NCI-H187 (cell line): ENCODE measurements at places on chromosomes 3 and 15.

GRCh38 chr3:139561255-139561817 is 21.8 kb upstream of the RBP1 start:
- no peak for DNase-seq

GRCh38 chr3:30141927-30142326 is 464.5 kb upstream of the TGFBR2 start:
- no peak for DNase-seq

DNA sequence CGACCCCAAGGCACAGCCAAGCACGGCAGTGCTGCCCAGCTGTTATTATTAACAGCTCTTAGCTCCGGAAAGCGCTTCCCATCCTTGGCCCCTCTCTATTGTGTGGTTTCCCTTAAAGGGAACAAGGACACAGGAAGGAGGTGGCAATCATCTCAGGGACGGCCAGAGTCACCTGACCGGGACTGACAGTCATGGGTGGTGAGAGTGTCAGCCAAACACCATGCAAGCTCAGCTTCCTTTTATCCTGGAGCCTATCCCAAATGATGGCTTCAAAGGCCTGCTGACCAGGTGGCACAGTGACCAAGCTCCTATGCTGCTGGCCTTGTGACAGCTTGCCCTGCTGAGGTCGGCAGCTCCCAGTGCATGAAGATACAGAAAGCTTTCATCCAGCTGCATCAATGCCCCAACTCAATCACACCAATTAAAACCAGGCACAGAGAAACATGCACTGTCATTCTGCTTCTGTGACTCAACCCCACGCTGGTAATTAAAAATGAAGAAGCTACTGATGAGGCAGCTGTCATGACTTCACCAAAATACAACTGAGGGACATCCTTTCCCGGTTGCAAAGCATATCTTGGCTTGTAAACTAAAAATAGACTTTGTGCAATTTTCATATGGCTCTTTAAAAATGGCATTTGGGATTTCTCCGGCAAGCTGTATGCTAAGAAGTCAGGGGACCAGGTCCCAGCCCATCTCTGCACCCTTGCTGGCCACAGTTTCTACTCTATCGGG is 34.0 kb downstream of the PCSK6 start:
- DNase-seq = no peak

DNA sequence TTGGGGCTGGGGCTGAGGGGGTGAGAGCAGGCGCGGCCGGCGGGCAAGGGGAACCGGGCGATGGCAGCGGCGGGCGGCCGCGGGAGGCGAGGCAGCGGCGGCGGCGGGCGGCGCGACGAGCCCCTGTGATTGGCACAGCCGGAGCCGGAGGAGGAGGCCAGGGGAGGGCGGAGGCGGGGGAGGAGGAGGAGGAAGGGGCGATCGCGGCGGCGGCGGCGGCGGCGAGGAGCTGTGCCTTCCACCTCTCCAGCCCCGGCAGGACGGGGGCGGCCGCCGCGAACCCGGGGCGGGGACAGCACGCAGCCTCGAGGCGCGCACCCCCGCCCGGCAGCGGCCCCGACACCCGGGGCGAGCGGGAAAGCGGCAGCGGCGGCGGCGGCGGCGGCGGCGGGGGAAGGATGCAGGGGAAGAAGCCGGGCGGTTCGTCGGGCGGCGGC is at the start of gene SLCO3A1:
SLCO3A1 (plus strand) TSS at position 198 of the 437 bp plus-strand sequence.
- DNase-seq = no peak

DNA sequence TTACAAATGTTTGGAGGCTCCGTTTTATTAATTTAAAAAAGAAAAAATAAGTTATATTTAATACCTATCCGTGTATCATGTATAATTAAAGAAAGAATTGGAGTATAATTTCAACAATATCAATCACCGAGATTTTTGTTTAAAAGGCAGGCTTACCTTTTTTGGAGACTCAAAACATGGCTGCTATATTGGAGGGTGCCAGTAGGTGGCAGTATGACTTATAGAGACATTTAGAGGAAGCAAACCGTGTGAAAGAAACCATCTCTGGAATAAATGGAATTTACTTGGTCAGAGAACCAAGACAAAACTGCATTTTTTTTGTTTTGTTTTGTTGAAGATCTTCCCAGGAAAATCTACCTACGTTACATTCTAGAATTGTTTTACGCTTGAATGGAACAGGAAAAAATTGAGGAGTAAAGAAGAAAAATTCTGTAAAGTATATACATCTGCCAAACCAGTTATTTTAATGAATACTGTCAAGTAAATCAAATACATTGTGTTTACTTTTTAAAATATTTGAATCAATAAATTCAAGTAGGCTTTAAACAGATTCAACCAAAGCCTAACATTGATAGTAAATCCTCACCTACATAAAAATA is 802.6 kb upstream of the ALCAM start:
- no peak for DNase-seq

DNA sequence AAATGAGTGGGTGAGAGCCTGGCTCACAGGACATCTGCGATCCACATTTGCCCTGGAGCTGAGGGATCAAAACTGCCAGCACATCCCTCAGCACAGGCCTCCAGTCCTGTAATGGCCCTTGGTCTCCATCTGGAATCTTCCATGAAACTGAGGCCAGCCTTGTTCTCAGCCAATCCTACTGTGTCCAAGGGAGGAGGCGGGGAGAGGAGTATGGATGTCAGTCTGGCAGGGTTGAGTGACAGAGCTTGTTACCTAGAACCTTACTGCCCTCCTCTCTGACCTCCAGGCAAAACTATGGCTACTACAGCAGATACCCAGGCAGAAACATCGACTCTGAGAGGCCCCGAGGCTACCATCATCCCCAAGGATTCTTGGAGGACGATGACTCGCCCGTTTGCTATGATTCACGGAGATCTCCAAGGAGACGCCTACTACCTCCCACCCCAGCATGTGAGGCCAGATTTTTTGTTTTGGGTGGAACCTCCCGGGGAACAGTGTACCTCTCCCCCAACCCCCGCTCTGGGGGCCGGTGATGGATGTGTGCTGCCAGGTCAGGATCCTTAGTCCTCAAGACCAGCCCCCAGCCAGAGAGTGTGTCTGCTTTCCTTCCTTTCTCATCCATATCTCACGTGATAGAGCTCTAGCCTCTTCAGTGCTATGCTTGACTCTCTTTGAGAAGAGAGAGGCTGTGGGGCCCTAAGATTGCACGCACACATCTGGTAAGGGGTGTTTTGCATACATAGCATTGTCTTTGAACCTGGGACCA is 41.3 kb downstream of the CHDH start:
- no peak for DNase-seq

DNA sequence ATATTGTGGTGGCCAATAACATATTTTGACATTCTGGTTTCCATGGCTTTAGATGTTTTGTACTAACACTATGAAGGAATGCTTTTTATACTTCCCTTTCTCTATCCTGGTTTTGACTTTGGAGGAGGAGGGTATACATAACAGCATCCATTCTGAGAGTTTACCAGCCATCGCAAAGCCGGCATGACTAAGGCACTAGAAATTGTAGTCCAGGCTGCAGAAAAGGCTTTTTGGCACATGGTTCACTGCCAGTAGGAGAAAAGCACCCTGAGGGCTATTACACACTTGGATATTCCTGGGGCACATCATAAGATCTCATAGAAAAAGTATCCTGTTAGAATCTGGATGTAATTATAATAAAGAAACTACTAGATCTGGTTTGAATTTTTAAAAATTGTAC is 101.8 kb downstream of the STT3B start:
- DNase-seq = no peak
